ENCODE measurements at places on chromosomes 3 and 15.

DNA sequence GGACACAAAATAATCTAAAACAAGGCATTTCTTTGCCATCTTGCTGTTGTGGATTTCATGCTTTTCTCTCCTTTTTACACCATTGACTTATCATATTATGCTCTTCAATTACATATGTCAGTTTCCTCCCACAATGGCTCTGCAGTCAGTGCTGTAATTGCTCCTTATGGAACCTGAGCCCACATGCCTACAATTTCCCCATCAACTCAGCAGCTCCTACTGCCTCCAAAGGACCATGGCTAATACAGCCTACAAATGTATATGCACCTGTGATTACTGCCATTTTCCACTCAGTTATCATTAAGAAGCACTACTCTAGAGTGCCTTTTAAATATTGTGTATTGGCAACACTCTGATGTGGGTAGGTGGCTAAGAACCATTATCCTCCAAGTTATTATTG lies 30.8 kb downstream of the RTP4 start:
- DNase-seq = no peak

GRCh38 chr3:13234666-13235065 lies 161.4 kb upstream of the IQSEC1 start:
- DNase-seq = no peak

- DNase-seq = no peak
These were observed 17.3 kb downstream of the ATOSA start for GRCh38 chr15:52661909-52662308.

GRCh38 chr3:151584566-151584965 lies 123.7 kb upstream of the IGSF10 start:
- no peak for DNase-seq

DNA sequence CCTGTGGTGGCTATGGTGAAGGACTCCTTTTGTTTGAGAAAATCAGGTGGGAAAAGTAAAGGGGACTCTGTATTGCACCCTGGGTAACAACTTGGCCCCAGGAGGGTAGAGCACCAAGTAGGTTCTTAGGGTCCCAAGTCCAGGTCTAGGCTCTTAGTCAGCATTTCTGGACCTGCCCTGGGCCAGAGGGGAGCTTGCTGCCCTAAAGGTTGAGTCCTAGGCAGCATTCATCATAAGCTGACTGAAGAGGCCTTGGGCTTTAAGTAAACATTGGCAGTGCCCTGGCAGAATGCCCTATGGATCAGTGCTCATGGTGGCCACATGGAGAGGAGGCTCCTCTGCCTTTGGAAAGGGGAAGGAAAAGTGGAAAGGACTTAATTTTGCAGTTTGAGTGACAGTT lies 268.5 kb upstream of the CTNNB1 start:
- DNase-seq = no peak

DNA sequence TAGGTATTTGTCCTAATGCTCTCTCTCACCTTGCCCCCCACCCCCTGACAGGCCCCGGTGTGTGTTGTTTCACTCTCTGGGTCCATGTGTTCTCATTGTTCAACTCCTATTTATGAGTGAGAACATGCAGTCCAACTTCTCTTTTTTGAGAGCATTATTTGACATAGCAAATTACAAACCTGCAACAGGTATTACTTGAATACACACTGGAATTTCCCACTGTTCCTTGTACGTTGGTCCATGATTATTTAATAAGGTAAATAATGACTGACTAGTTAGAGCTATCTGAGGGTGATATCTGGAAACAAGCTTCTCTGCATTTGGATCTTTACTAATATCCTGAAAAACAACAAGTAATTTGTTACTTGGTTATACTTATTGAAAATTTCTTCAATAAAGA lies 24.1 kb downstream of the ICE2 start:
- no peak for DNase-seq

GRCh38 chr3:122498152-122498551 lies 16.6 kb downstream of the KPNA1 start:
- no peak for DNase-seq
